ENCODE measurements at places on chromosomes 7 and 10.

- no peak for DNase-seq
These were observed 26.2 kb upstream of the INPP5A start for GRCh38 chr10:132511121-132512051.

- no peak for DNase-seq
These were observed 256.2 kb downstream of the SDHAF3 start for GRCh38 chr7:97373736-97374135.

DNA sequence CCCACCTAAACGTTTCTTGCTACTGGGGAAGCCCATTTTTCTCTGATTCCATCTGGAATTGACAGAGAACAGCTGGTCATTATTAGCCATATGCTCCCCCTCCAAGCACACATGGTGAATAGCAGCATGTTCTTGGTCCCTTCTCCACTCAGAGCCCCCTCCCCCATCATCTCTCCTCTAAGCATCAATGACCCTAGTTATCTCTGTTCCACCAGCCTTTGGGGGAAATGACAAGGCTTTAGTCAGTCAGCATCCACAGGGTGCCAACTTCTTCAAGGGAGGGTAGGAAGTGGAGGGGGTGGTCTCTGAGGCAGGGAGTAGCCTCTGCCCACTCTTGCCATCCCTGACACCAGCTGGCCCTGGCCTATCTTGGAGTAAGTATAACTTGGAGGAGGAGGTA, 163.1 kb downstream of the UBE2H start:
- DNase-seq = no peak

- no peak for DNase-seq
These were observed 194.4 kb upstream of the IMMP2L start for GRCh38 chr7:111756687-111757178.

GRCh38 chr10:130878131-130878530, 433.4 kb downstream of the TCERG1L start:
- no peak for DNase-seq

- DNase-seq = no peak
These were observed 196.7 kb downstream of the SDK1 start for GRCh38 chr7:3497796-3498195.

GRCh38 chr7:38704751-38705150, 73.6 kb upstream of the AMPH start:
- DNase-seq = no peak

DNA sequence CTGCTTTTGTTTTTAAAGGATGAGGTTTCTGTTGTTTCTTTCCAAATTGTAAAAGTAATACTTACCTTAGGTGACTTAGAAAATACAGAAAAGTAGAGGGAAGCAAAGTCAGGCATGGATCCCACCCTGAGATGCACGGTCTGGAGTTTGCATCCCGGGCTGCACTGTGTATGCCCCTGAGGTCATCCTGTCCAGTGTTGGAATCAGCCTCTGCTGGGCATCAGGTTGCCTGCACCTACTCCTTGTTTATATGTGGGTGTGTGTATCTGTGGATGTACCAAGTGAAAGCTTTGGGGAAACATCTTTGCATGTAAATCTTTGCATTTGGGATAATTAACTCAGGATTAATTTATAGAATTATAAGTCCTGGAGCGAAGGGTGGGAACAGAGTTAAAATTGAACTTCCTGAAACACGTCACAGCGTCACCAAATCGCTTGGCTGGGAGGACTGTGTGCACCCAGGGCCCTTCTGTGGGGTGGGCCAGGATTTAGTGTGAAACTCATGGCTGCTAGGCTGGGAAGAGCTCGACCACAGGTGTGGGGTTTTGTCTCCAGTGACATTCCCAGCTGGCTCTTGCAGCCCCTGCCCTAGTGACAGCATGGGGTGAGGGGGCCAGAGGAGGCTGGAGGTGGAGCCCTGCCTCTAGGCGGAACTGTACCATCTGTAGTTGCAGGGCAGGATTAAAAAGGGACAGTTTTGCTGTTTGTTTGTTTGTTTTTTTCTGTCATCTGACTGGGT, 27.9 kb downstream of the GTF2IRD1 start:
- DNase-seq = no peak

DNA sequence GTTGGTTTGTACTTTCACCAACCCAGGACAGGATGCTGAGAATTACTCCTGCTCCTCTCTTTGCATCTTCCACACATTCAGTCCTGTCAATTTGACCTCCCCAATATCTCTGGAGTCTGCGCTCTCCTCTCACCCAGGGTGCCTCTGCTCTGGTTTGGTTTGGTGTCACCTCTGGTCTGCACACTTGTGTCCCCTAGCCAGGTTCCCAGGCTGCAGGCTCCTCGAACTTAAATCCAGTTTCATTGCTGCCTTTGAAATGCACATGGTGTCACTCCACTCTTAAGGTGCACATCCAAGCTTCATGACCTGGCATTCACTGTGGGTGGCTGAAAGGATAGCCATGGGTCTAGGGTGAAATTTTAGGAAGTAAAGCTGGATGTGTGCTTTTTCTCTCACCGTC, 271.6 kb downstream of the RPS24 start:
- no peak for DNase-seq

GRCh38 chr10:110600487-110601101, 33.1 kb downstream of the SMC3 start:
- DNase-seq = no peak

DNA sequence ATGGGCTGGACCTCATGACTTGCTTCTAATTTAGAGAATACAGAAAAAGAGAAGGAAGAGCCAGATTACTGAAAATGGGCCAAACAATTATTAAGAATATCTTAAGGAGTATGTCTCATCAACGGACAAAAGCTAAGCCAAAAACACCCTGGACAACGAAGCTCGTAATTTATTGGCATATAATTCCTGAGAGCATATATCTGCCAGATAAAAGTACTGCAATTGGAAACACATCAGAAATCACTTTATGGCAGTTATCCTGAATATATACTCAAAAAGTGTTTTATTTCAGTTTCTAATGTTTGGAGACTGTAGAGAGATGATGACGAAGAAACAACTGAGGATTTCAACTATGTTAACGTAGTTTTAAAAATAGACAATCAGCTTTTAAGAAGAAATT, 211.8 kb downstream of the CSTF2T start:
- DNase-seq = no peak

- no peak for DNase-seq
These were observed 243.6 kb downstream of the FOXP2 start for GRCh38 chr7:114658216-114658615.

- no peak for DNase-seq
These were observed 40.6 kb upstream of the PITRM1 start for GRCh38 chr10:3213208-3213607.

- no peak for DNase-seq
These were observed 102.6 kb downstream of the PLXDC2 start for GRCh38 chr10:19918794-19919193.

DNA sequence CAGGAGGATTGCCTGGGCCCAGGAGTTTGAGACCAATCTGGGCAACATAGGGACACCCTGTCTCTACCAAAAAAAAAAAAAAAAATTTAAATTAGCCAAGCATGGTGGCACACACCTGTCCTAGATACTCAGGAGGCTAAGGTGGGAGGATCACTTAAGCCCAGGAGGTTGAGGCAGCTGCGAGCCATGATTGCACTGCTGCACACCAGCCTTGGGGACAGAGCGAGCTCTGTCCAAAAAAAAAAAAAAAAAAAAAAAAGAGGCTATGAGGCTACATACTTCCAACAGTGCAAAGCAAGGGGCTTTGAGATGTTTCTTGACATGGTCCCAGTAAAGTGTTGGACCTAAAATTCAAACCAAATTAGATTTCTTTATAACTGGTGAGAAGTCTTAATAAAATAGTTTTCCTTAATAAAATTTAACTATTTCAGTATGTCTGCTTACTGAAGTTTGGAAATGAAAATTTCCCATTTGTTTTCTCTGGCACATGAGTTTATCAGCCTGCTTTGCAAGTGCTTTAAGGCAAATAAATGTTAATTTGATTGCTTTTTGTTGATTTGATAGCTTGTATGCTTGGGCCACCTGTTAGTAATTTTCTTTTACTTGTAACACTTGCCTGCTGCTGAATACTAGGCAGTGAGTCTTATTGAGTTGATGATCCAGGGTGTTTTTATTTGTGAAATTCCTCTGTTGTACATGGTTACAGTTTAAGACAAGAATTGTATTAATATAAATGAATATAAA, 16.1 kb downstream of the CALU start:
- no peak for DNase-seq

GRCh38 chr10:62457598-62457997, 83.4 kb downstream of the ZNF365 start:
- DNase-seq = no peak

DNA sequence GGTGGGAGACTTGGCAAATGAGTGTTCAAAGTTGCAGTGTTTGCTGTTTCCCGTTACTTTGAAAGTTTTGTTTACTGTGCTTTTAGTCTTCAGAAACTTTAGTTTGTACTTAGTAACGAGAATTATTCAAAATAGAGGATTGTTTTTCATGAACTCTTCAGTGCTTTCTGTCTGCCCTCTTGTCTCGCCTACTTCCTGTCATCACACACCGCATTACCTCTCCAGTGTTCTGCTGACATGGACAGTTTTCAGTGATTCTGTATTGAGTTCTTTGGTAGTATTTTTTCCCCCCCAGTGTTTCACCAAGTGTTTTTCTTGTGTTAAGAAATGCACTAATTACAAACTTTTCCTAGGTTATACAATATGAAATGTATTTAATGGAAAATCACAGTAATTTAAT, 207.0 kb downstream of the MLLT10 start:
- no peak for DNase-seq

DNA sequence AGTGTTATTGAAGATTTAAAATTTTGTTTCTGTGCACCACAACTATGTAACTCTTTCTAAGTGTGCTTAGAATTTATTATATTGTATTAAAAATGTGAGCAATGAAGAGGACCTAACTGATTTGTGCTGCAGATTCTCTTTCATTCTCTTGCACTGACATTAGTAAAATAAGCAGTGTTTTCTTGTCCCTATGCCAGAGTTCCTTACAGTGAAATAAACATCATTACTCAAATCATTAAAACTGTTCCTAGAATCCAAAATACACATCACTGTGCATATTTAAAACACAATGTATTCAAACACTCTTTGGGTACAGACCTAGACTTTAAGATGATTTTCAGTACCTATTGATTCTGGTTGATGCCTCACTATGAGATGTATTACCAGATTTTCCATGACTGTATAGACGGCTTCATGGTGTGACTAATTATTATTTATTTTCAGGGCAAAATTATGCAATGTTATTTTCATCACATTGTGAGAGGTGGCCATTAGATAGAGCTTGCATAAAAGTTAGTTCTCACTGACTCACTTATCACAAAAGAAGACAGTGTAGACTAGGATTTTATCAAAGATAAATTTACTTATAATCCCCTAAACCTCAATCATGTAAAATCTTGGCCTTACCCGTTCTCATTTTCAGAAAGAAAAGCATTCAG, 93.4 kb downstream of the PTPRZ1 start:
- no peak for DNase-seq
